Right ventricle myocardium superior (tissue), 1 donor: ENCODE measurements at places on chromosomes 2 and 18.

DNA sequence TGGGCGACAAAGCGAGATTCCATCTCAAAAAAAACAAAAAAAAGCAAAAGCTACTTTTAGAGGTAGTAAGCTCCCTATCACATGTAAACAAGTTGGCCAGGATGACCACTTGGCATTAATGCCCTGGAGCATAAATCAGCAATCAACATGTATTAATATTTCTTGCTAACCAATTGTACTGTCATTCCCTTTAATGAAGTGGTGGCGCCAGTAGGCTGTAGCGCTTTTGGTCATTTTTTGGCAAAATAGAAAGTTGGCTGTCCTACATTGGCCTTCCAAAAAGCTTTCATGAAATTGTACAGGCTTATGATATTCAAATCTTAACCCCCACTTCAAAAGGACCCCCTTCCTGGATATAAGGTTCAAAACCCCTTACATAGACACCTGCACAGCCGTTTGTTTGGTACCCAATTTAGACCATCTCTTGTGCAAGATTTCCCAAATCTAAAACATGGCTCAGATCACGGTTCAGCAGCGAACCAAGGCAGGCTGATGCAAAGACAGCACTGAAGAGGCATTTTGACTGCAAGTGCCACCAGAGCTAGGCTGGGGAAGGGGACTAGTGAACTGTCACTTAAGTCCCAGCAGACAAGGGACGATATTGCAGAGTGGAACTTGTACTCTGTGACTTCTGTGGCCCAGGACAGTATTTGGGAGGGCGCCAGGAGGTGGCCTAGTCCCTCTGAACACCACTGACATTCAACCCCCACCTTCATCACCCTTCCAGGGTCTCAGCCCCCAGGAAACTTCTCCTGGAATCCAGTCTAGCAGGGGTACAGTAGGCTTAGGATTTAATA, 31.9 kb downstream of the SMAD7 start:
- no peak for DNase-seq

GRCh38 chr2:20346565-20347381, 3.9 kb downstream of the PUM2 start:
- DNase-seq = no peak

DNA sequence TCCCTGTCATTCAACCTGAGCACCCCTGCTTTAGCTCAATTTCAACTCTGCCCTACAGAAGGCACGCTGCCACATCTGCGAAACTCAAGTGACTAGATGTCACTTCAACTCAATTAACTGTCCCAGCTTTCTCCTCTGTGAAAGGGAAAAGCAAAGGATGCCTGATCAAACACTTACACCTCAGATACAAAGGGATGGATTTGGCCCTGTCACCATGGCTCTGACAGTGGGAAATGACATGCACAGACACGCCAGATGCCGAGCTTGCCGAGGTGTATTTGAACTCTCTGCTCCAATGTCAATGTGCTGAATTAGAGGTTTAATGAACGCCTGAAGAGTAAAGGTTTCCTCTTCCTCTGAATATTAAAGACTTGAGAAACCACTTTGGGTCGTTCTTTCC, 481.1 kb downstream of the CBLN2 start:
- no peak for DNase-seq

GRCh38 chr2:205580212-205580987, 101.9 kb upstream of the NRP2 start:
- DNase-seq = no peak

DNA sequence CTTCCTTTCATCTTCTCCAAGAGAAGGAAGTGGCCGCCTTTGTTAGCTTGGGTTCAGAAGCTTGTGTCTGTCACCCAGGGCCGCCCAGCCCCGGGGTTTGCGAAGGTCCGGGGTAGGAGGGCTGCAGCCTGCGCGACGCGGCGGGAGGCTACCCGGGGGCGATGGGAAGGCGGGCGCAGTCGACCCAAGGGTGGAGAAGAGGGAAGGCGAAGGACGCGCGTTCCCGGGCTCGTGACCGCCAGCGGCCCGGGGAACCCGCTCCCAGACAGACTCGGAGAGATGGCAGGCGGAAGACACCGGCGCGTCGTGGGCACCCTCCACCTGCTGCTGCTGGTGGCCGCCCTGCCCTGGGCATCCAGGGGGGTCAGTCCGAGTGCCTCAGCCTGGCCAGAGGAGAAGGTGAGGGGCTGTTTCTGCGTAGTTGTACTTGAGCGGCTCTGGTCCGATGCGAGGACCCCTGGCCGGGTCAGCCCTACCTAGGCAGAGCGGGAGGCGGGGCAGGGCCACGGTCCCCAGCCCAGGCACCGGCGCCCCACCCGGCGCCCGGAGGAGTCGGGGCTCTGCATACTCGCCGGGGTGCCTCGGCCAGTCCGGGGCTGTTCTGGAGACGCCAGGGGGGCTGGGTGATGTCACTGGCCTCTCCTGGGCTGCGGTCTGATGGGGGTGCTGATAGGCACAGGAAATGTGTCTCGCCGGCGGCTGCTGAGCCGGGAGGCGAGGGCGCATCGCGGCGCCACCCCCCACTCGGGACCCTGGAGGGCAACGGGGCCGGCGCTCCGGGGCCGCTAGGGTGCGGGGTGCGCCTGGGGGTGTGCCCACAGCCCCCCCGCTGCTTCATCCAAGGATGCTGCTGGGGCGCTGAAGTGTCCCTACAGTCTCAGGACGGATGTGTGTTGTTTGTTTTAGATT, at the start of gene QPCT:
Gene QPCT (plus strand): TSS at position 178 of the 909 bp plus-strand sequence. CDS start 102 bp downstream, at position 280.
- peak; percentile 72 for DNase-seq

DNA sequence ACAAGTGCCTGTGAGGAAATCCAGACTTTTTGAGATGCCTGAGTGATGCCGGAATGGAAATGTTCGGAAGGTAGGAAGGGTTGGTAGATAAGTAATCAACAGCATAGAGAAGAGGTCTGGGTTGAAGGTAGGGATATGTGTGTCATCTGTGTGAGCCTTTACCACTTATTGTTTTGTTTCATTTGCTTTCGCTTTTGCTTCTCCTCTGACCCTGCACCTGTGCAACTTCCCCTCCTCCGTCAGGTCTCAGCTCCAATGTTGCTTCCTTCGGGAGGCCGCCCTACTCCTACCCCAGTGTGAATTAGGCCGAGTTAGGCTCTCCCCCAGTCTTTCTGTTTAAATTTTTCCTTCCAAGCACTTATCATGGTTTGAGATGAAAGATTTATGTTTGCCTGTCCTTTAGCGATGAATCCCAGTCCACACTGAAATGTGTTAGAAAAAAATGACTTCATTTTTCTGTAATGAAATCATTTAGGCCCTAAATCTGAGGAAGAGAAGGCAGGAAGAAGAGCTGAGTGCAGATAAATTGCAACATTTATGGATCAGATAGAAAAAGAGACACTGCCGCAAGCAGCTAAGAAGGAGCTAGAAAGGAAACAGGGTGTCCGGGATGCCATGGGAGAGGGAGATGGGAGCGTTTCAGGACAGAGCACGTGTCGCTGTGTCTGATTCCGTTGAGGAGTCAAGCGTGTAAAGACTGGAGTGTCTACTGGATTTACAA, 139.6 kb upstream of the PELI1 start:
- DNase-seq = no peak

- DNase-seq = no peak
These were observed 209.6 kb downstream of the PARD3B start for GRCh38 chr2:204754898-204755297.

DNA sequence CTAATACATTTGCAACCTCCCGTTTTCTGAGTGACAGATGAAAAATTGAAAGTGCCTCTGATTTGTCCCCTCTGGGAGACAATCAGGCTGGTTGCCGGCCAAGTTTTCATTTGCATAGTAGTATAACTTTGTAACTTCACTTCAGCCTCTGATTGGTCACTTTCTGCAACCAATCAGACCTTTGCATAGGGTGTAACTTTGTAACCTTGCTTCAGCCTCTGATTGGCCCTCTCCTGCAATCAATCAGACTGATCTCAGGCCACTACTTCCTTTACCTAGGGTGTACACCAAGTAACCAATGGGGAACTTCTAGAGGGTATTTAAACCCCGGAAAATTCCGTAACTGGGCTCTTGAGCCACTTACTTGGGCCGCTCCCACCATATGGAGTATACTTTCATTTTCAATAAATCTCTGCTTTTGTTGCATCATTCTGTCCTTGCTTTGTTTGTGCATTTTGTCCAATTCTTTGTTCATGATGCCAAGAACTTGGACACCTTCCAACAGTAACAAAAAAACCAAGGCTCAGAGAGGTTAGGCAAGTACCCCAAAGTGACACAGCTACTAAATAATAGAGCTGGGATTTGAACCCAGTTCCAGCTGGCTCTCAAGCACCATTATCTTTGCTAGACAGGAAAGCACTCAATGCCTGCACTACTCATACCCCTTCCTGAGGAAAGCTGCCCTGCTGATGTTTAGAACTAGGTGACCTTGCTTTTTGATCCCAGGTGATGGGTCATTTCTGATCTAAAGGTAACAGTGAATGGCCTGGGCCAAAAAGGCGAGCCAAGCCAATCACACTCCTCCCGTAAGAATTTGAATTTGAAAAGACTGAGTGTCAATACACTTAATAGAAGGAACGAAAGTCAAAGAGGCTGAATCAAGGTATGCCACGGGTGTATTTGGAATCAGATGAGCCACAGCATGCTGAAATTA, 10.9 kb upstream of the MYOM1 start:
- no peak for DNase-seq

GRCh38 chr18:10833656-10834055, 307.8 kb downstream of the NAPG start:
- no peak for DNase-seq

GRCh38 chr2:44943693-44944101, 2.2 kb downstream of the SIX3 start:
- no peak for DNase-seq

DNA sequence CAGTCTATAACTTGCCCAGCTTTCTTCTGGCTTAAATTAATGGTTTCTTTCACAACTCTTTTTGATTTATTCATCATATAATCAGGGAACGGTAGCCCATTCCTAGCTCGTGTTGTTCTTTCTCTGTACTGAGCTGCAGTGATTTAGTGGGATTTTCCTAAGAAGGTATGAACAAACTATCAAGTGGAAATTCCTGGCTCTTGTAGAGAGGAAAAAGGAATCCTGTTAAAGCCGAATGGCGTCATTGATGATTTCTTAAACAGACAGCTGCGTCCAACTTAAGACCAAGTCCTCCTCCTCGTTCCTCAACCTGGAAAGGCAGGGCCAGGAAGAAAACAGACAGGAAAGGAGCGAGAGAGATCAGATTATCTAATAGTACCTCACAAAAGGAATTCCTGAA, 69.2 kb upstream of the CABLES1 start:
- DNase-seq = no peak

- peak; percentile 85 for DNase-seq
These were observed at the start of gene THUMPD2 for GRCh38 chr2:39778775-39779340. Gene THUMPD2, minus strand, starts transcription at chr2:39779258. Its CDS starts 19 bp downstream, at chr2:39779239.

GRCh38 chr2:134218930-134219658, 34.8 kb upstream of the MGAT5 start:
- peak; percentile 53 for DNase-seq

- DNase-seq = no peak
These were observed 44.4 kb downstream of the KCNE4 start for GRCh38 chr2:223096235-223096970.

DNA sequence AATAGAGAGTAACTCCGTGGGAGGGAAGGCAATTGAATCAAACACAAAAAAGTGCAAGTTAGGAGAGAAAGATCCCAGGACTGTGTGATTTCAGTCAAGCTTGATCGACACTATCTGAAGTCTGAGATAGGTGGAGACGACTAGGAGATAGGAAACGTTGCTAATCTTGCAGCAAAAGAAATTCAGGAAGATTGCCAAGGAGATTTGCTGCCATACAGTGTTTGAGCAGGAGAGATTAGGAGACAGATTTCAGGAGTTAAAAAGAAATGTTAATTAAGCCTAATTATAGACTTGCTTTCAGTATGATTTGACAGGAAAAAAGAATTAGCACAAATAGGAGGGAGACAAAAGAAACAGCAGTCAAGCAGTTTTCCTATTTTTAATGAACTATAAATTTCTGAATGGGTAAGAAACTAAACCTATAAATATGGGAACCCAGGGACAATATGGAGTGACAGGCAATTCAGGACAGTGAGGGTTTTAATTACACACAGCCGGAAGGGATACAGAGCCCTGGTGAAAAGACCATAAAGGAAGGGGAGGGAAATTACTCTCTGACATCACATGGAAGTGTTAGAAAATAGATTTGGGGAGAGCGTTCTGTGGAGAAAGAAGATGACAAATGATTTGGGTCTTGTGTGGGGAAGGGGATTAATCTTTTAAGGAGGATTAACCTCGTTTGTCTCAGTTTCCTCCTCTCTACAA, 72.6 kb downstream of the SUCLG1 start:
- no peak for DNase-seq

DNA sequence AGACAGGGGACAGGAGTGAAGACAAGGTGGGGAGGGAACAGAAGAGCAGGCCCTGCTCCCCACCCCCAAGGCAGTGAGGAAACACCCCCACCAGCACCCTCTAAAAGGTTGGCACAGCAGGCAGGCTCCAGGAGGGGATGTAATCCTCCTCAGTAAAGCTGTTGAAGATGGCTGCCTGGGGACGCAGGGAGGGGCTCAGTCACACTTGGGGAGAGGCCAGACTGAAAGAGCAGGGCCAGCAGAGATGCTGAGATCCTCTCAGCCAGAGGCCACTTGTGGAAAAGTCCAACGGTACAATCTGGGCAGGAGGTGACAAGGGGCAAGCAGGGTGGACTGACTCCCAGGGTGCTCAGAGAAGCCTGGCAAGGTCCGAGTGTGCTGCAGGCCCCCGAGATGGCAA, 154.8 kb upstream of the ID2 start:
- DNase-seq = peak; percentile 35

DNA sequence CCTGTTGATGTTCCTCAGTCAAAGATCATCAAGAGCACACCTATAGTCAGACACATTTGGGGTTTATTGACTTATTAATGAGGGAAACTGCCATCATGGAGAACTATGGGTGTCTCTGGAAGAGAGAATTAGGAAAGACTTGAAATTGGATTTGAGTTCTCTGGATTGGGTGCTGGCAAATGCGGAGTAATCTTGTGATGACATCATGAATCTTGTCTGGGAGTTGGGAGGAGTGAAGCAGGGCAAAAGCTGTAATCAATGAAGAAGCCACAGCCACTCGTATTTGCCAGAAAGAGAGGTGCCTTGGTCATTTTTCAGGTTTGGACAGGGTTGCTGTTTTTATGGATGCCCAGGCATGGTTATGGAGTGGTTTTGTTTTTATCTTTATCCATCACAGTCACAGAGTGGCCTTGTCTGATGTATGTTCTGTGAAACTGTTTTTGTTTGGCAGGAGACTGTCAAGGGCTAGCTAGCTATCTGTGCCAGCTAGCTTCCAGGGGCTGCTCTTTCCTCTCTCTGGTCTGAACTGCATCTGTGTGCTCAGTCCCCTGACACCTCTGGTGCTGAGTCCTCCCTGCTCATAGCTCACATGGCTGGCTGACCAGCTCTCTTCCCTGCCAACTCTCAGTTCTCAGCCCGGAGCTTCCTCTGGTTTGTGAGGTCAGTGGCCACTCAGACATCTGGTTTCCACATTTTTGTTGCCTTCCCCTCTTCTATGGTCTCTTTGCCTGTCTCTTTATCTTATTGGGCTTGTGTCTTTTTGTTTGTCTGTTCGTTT, 193.4 kb upstream of the RMP24 start:
- peak; percentile 58 for DNase-seq
